GM12892 (cell line): ENCODE measurements at places on chromosomes 6 and 20.

- DNase-seq, result no peak
Observed at GRCh38 chr6:20433929-20434328, 32.2 kb downstream of the E2F3 start.

DNA sequence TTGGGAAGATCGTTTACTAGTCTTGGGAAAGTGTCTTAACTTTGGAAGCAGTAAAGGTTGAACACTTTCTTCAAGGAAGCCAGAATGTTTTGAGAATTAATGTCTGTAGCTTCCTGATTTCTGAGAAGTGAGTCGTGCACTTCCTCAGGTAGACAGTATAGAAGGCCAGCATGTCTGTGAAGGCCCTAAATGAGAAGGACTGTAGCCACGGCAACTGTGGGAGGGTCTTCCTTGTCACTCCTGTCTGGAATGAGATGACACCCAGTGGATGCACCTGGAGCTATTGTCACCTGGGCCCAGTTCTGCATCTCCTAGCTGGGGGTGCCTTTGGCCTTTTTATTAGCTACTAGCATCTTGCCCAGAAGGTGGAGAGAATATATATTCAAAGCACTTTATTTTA lies 8.8 kb downstream of the STX16 start:
- no peak for DNase-seq

DNA sequence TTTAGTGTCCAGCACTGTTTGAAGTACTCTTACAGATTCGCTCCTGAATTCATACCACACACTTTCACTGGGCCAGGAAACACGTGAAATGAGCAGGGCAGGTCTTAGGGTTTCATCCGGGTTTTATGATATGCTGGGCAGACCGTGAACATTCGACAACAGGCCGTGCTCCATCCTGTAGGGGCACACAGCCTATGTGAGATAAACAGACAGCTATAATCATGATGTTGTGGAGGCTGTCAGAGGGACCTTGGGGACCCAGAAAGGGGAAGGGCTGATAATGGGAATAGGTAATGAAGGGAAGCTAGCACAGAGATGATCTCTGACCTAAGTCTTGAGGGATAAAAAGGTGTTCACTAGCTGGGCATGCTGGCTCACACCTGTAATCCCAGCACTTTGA lies 110.4 kb downstream of the RIN2 start:
- DNase-seq, result no peak

DNA sequence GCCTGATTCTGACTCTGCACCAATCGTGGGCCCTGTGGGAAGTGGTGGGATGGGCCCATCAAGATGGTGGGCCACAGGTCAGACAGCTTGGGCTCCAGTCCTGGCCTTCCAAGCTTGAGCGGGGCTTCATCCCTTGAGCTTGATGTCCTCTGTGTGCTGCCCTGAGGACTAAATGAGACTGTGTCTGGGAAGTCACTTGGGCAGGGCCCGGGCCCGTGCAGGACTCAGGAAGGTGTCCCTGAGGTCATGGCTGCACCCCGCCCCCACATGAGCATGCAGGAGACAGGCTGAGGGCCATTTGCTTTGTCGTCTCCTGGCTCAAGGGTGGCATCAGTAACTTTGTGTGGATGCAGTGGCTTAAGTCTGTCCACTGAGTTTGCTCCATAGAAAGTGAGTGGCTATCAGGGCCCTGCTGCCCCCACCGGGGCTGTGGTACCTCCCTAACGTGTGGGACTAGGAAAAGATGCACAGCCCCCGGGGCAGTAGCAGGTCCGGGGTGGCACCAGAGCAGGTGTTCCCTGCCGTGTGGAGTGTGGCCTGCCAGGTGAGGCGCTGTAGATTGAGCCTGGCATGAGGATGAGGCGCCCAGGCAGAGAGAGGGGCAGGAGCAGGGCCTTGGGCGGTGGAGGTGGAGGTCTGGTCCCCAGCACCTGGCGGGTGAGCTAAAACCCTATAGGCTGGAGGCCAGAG lies 298.6 kb downstream of the TAF4 start:
- DNase-seq, result no peak

DNA sequence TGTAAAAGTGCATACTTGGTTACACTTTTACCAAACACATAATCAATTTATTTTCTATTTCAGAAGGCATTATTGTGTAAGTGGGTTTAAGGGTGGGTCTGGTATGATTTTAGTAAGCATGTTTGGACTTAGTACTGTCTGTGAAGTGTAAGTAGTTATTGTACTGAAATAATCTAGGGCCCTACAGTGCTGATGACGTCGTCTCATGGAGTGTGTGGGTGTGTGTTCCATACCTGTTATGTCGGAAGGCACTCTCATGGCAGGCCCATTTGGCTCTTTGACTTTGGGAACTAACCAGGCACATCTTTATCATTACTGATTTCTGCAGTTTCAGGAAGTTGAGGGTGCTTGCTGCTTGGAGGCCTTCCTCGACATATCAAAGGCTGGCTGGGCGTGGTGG lies 155.1 kb downstream of the SASH1 start:
- no peak for DNase-seq

DNA sequence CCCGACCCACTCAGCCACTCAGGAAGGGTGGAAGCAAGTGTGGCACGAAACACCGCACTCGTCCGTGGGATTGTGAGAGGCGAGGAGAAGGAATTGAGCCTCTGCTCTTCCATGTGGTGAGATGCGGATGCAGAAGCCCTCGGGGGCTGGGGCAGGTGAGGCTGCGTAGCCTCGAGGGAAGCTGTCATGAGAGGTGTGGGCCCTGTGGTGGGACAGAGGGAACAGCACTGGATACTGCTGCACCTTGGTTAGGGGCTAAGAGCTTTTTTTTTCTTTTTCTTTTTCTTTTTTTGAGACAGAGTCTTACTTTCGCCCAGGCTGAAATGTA lies 86.5 kb downstream of the PTPN1 start:
- no peak for DNase-seq

GRCh38 chr6:77466055-77466450 lies 2.8 kb upstream of the HTR1B start:
- DNase-seq, result no peak

GRCh38 chr20:37077009-37077408 lies 18.8 kb downstream of the RBL1 start:
- DNase-seq, result no peak

DNA sequence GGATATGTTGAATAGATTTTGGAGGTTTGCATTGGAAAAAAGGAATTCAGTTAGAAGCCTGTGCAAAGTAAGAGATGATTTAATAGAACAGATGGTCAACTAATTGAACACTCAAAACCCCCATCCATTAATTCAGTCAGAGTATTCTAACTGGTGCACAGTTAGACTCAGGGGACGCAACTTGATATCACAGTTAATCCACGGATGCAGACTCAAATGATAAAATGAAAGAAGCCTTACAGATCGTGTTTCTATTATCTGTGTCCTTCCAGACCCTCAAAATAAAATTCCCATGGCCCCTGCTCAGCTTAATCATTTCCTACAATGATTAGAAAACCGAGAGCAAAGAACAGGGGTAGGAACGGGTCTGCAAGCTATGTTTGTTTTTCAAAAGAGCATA lies 45.4 kb upstream of the DTNBP1 start:
- DNase-seq, result no peak

- no peak for DNase-seq
Observed at GRCh38 chr6:33856655-33857054, 52.9 kb upstream of the MLN start.

DNA sequence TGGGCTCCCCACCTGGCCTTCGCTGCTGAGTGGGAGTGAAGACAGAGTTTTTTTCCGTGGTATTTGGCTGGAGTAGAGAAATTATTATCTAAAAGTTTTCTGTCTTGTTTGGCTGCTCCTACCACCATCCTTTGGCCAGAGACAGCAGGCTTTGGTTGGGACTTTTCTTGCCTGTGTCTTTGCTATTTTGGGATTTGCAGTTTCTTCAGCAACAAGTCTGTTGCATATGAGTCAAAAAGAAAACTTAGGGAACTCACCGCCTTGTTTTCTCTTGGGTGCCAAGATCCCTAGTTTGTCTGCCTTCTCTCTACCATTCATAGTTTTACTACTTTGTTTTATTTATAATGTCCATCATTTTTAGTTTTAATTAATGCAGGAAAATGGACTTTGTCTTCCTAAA lies 683.8 kb downstream of the DOK5 start:
- DNase-seq, result no peak

DNA sequence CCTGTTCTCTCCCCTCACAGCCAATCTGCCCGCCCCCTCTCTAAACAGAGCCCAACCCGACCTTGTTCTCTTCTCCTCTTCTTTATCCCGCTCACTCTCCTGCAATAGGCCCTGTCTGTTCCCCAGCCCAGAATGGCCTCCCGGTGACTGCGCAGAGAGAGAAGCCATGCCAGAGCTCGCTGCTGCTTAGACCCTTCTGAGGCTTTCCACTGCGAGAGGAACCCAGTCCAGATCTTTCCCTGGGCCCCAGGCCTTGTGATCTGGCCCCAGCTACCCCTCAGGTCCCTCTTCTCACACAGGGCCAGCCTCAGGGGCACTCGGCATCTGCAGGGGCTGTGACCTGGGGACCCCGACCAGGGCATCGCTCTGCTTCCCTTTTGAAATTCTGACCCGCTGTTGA lies 58.1 kb downstream of the TMEM242 start:
- no peak for DNase-seq

GRCh38 chr6:50649086-50649485 lies 64.2 kb upstream of the TFAP2D start:
- no peak for DNase-seq

DNA sequence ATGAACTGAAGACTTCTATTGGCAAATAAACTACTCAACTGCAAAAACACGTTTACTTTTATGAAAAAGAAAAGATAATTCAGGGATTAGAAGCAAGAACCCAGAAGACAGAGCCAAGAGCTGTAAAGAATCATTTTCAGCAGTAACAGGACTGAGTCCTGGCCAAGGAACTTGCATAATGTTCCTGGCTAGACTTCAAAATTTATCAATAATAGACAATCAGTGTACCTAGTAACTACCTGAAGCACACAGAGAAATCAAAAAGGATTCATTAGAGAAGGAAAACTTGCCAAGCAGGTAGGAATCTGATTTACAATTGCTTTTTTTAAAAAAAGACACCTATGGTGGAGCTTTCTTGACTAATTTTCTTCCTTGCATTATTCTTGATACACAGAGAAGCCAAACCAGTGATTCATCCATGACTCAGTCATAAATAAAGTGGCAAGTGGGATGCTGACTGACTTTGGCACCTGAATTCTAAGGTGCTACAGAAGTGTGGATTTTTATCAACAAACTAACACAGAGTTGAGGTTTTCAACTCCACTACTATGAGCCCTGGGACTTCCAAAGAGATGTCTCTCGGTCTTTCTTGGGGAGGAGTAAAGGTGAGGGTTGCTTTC lies 281.3 kb downstream of the BMP7 start:
- DNase-seq, result no peak
